ENCODE measurements at places on chromosomes 13 and 19.

GRCh38 chr13:75762955-75763354 is 126.8 kb downstream of the LMO7 start:
- peaks cover 27% of the 10 kb centered on the region for H3K4me1 ChIP-seq
- no peaks in the 10 kb centered on the region for H3K36me3 ChIP-seq
- peak overlapping the region; percentile 78 for H3K27ac ChIP-seq
- no peaks in the 10 kb centered on the region for H3K27me3 ChIP-seq
- H3K4me3 ChIP-seq = peak overlapping the region; percentile 52

DNA sequence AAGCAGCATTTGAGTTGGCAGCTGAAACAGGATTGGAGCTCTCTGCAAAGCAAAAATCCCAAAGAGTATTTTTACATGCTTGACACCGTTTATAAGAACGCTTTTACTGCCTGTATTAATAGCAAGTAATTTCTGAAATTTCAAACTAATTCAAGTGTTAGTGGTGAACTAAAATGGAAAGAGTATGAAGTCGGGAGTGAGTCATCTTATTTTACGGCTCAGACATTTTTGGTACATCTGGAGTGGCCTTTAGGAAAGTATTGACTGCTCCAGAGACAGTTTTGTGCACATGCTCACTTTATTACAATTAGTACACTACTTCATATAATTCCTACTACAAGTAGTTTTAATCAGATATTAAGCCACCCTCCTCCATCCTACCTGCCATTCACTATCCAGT is 167.4 kb downstream of the SLITRK6 start:
- H3K27ac ChIP-seq = no peak overlapping the region
- H3K4me1 ChIP-seq = no peaks in the 10 kb centered on the region
- H3K27me3 ChIP-seq = no peaks in the 10 kb centered on the region
- no peaks in the 10 kb centered on the region for H3K36me3 ChIP-seq
- no peak overlapping the region for H3K4me3 ChIP-seq

DNA sequence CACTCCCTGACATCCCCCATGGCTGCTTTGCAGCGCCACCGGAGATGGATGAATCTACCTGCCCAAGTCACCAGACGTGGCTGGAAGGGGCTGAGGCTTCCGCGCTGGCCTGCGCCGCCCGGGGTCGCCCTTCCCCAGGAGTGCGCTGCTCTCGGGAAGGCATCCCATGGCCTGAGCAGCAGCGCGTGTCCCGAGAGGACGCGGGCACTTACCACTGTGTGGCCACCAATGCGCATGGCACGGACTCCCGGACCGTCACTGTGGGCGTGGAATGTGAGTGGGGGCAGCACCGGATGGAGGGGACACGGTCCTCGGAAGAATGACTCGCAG is 4.6 kb downstream of the ICAM5 start:
- H3K36me3 ChIP-seq = no peaks in the 10 kb centered on the region
- DNase-seq = no peak
- no peak overlapping the region for H3K4me3 ChIP-seq
- peaks cover 52% of the 10 kb centered on the region for H3K4me1 ChIP-seq

DNA sequence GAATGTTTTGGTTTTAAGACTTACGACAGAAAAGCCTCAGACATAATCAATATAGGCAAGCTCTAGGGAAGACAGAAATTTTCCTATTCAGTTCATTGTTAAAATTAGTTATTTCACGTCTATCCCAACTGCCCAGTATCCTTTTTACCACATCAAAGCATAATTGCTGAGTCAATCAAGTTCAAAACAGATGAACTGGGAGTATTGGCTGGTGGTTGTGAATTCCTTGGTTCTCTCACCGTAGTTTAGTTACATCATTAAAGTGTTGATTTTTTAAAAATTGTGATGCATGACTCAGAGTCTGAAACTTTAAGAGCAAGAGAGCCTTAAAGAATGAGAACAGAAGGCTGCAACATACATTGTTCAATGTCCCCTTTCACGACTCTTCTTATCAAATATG is 143.3 kb upstream of the FREM2 start:
- no peaks in the 10 kb centered on the region for H3K4me1 ChIP-seq
- H3K4me3 ChIP-seq = no peak overlapping the region
- no peaks in the 10 kb centered on the region for H3K36me3 ChIP-seq
- no peak overlapping the region for H3K27ac ChIP-seq
- no peaks in the 10 kb centered on the region for H3K27me3 ChIP-seq

- DNase-seq = no peak
- no peaks in the 10 kb centered on the region for H3K4me1 ChIP-seq
- H3K4me3 ChIP-seq = no peak overlapping the region
Measured at GRCh38 chr19:19751846-19752245, 18.9 kb upstream of the ZNF14 start.

DNA sequence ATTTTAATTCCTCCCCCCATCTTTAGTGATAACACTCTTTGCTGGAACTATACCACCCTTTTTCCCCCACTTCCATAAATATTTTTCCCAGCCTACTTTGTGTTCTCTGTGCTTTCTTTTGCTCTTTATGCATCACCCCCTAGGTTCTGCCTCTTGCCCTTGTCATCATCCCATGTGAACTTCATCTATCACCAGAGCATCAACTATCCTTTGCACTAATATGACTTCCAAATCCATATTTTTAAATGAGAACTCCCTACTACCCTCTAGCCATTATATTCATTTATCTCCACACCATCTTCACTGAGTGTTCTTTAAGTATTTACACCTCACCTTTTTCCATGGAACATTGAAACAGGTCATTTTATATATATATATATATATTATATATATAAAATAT is 452.7 kb downstream of the FOXO1 start:
- no peak overlapping the region for H3K27ac ChIP-seq
- no peak overlapping the region for H3K4me3 ChIP-seq
- DNase-seq = no peak

DNA sequence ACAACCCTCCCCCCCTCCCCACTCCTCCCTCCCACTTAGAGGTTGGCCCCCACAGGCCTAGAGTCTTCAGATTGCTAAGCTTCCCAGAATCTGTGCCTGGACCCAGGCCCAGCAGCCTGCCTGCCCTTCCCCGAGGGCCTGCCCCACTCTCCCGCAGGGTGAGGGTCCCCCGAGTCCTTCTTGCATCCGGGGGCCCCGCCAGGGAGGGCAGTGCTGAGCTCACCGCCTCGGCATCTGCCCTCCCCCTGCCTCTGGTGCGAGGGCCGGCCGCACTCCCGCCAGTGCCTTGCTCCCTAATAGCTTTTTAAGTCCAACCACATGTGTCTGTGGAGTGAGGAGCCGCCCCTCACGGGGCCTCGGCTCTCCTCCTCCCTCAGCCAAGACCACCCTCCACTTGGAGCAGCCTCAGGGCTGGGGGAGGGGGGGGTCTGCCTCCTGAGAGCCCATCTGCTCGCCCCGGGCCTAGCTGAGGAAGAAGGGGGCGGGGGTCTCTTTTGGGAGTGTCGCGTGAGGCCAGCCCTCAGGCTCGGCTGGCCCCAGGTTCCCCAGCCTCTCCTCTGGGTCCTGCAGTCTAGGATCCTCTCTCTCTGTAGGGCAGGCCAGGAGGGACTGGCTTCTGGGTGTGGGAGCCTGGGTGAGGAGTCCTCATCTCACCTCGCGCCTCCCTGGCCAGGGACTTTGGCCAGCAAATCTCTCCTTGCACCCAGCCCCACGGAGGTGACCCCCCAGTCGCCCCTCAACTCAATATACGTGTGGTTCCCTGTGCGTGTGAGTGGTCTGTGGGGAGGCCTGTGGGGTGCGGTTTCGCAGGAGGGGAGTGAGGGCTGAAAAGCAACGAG is 47.2 kb downstream of the LYL1 start:
- no peaks in the 10 kb centered on the region for H3K4me1 ChIP-seq
- H3K27me3 ChIP-seq = no peaks in the 10 kb centered on the region
- no peak overlapping the region for H3K4me3 ChIP-seq
- no peak for DNase-seq
- no peaks in the 10 kb centered on the region for H3K36me3 ChIP-seq
- no peak overlapping the region for H3K27ac ChIP-seq

- no peak for DNase-seq
- H3K4me3 ChIP-seq = no peak overlapping the region
- H3K27ac ChIP-seq = no peak overlapping the region
- no peaks in the 10 kb centered on the region for H3K36me3 ChIP-seq
- H3K27me3 ChIP-seq = no peaks in the 10 kb centered on the region
- H3K4me1 ChIP-seq = no peaks in the 10 kb centered on the region
Measured at GRCh38 chr13:93086329-93086728, 140.3 kb upstream of the GPC6 start.

DNA sequence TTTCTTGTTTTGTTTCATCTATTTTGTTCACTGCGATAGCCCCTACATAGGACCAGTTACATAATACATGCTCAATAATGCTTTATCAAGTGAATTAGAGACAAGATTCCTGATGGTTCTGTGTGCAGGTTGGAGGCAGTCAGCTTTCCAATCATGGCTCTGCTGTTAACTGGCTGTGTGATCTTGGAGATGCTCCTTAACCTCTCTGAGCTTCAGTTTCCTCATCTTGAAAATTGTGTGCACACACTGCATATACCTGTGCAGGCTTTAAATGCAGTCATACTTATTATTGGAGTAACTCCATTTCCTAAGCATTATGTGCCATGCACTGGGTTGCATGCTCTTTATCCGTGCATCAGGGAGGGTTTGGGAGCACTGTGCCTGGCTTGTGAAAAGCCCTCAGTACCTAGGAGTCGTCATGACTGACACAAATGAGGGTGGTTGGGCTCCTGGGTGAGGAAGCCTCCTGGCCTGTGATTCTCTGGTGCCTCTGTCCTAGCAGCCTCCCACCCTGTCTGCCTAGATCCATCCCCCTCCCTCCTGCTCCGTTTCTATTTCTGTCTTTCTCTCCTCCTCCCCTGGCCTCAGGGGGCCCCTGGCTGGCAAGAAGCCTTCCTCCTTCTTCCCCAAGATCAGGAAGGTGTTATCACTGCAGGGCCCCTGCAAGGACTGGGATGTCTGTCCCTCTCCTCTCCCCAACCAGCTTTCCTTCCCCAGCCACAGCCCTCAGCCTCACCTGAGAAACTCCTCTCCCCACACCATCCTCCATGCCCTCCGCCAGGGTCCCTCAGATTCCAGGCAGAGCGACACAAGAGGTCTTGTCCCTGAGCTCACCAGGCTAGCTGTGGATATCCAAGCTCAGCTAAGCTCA is 8.7 kb downstream of the IFNL1 start:
- no peaks in the 10 kb centered on the region for H3K27me3 ChIP-seq
- H3K36me3 ChIP-seq = no peaks in the 10 kb centered on the region

DNA sequence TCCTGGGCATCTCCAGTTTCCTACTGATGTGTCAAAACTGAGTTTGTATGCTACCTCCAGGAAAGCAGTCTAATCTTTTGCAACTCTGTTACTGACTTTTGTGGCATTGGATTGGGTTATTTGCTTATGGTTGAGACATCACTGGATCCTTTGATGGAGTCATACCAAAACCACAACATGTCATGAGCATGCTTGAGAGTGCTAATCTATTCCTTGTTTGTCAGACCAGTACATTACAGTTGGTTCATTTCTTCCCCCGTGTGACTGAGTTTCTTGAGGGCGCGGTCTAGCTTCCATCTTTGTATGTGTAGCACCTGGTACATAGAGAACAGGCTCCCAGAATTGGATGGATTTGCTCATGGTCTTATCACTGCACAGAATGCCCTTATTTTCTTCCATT is 43.2 kb downstream of the SUGT1 start:
- H3K4me1 ChIP-seq = no peaks in the 10 kb centered on the region
- H3K36me3 ChIP-seq = no peaks in the 10 kb centered on the region
- H3K27me3 ChIP-seq = no peaks in the 10 kb centered on the region
- no peak overlapping the region for H3K4me3 ChIP-seq
- DNase-seq = no peak

DNA sequence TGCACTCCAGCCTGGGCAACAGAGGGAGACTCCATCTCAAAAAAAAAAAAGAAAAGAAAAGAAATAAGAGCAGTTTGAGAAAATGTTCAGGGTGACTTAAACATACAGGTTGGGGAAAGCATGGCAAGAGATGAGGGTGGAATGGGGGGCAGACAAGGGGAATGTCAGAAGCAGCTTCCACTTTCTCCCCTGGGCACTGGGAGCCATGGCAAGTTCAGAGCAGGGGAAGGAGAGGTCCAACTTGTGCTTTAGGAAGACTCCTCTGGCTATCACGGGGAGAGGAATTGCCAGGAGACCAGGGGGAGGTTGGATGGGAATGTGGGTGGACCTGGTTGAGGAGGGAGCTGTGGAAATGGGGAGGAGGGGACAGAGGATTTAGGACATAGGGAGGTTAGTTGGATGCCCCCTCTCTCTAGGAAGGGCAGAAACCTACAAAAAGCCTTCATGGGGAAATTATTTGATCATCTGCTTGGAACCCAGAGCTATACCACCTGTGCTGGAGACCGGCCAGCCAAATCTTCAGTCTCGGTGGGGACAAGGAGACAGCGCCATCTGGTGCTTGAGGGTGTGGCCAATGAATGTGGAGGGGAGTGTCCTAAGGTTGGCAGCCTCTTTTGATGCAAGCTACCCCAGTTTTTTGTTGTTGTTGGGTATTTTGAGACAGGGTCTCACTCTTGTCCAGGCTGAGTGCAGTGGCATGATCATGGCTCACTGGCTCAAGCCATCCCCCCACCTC is 7.3 kb upstream of the STRN4 start:
- H3K27ac ChIP-seq = no peak overlapping the region
- DNase-seq = peak; percentile 68
- no peaks in the 10 kb centered on the region for H3K4me1 ChIP-seq
- H3K4me3 ChIP-seq = no peak overlapping the region

GRCh38 chr19:42455621-42456081 is 12.9 kb upstream of the CXCL17 start:
- H3K4me1 ChIP-seq = no peaks in the 10 kb centered on the region
- H3K27ac ChIP-seq = no peak overlapping the region
- DNase-seq = no peak
- H3K27me3 ChIP-seq = no peaks in the 10 kb centered on the region
- no peaks in the 10 kb centered on the region for H3K36me3 ChIP-seq

GRCh38 chr13:24225062-24225461 is 64.5 kb downstream of the SPATA13 start:
- peaks cover 21% of the 10 kb centered on the region for H3K4me1 ChIP-seq
- H3K27ac ChIP-seq = no peak overlapping the region
- DNase-seq = no peak
- H3K27me3 ChIP-seq = no peaks in the 10 kb centered on the region

DNA sequence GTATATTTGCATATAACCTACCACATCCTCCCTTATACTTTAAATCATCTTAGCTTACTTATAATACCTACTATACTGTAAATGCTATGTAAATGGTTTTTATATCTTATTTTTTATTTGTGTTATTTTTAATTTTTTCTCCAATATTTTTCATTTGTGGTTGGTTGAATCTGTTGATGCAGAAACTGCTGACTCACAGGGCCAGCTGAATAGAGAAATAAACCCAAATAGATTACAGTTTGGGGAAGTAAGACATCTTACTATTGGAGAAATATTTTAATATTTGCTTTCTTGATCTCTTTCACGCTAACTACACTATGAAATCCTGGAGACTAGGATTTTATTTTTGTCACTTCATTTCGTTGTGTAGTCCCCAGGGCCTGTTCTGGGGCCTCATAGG is 7.1 kb downstream of the SMAD9 start:
- no peaks in the 10 kb centered on the region for H3K4me1 ChIP-seq
- no peak overlapping the region for H3K4me3 ChIP-seq
- no peaks in the 10 kb centered on the region for H3K36me3 ChIP-seq
- no peak overlapping the region for H3K27ac ChIP-seq

DNA sequence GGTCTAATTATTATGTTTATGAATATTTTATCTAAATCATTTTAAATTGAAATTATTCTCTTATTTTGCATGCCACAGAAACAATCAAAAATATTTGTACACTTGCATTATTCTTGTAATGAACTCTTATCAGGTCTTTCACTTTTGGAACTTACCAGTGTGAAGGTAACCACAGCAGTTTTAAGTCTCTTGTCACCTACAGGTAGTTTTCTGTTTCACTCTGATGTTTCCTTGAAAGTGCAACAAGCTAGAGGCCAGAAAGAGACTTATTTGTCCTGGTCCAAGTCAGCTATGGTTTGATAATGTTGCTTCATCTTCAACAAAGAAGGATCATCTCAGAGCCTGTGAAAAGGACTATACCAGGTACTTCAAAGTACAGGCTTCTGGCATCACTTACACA is 133.4 kb upstream of the NBEA start:
- no peak overlapping the region for H3K27ac ChIP-seq
- H3K36me3 ChIP-seq = no peaks in the 10 kb centered on the region

All from naive thymus-derived CD4-positive, alpha-beta T cell (primary cell).